Stimulated activated CD8-positive, alpha-beta memory T cell treated with anti-CD3 and anti-CD28 coated beads, Interleukin-7, amount 100 ng/mL, for 1 hour (primary cell): ENCODE measurements at places on chromosomes 3 and 15.

GRCh38 chr3:181008796-181009195, 19.3 kb upstream of the DNAJC19 start:
- no peak for DNase-seq

DNA sequence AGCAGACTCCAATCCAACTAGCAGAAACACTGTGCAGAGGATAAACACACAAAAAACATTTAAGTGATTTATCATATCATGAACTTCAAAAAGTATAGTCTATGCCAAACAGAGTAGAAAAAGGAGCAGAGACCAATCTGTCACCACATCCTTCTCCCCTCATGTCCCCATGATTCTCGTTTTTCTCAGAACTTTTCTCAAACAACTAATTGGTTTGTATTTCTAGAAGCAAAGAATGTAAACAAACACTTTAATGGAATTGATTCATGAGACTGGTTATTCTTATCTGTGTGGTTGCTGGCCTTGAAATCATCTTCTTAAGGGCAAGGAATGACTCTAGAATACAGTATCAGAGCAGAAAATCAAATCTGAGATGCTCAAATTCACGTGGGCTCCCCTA, 294.2 kb upstream of the THBS1 start:
- DNase-seq = no peak

GRCh38 chr3:183046883-183047282, 52.4 kb downstream of the MCCC1 start:
- no peak for DNase-seq

- DNase-seq = no peak
Measured at GRCh38 chr15:63251701-63252100, 25.7 kb upstream of the APH1B start.

DNA sequence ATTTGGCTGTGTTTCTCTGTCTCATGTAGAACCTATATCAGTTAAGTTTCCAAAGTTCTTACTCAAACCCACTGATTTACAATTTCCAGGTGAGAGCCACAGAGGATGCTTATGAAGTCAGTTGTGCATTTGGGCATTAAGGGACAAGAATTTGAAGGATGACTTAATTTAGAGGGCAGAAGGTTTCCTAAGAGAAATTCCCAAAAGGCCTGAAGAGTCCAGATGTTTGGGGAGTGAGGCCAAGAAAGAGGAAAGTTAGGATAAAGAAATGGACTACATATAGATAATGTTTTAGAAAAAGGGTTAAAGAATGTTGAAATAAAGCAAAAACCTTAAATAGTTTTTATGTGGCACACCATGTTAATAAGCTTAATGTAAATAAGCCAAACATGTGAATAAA, 338.7 kb upstream of the GRM7 start:
- no peak for DNase-seq

- no peak for DNase-seq
Measured at GRCh38 chr3:15310491-15311370, 21.7 kb downstream of the SH3BP5 start.

- DNase-seq = no peak
Measured at GRCh38 chr3:123027292-123028232, at the start of gene SEMA5B. TSS of gene SEMA5B (minus strand) at chr3:123027763. CDS start at chr3:122961263, 66,500 bp downstream.

DNA sequence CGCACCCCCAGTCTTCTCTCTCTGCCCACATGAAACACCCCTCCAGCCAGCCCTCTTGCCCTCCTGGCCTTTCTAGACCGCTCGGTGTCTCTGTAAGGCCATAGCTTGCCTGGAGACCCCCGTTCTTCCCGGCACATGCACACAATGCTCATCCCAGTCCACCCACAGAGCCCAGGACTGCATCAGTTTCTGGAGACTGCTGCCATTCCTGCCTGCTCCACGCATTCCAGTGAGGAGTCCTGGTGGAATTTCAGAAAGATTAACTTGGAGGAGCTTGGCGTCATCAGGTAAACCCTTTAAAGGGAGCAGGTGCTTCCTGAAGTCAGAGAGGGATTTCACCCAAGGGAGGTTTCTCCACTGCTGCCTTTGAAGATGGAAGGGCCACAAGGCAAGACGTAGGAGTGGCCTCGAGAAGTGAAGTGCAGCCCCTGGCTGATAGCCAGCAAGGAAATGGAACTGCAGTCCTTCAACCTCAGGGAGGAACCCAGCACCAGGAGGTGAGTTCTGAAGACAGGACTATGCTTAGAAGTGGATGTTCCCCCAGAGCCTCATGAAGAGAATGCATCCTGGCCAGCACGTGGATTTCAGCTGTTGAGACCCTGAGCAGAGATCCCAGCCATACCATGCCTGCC, 19.2 kb downstream of the SLC41A3 start:
- no peak for DNase-seq

- DNase-seq = no peak
Measured at GRCh38 chr3:40162616-40163015, 146.9 kb upstream of the EIF1B start.

DNA sequence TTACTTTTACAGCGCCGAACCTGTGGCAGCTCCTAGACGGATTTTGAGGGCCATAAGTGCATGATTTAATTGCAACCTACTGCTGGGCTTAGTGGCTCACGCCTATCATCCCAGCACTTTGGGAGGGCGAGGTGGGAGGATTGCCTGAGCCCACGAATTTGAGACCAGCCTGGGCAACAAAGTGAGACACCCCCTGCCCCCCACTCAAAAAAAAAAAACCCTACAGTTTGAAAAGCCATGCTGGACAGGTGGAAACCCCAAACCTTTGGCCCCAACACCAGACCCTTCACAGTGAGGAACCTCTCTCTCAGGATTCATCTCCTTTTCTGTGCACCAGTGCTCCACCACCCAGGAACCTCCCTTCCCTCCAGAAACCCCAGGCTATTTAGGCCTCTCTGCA, 1.1 kb upstream of the CDC25A start:
- DNase-seq = no peak
